ENCODE measurements at places on chromosomes 6 and 20.

DNA sequence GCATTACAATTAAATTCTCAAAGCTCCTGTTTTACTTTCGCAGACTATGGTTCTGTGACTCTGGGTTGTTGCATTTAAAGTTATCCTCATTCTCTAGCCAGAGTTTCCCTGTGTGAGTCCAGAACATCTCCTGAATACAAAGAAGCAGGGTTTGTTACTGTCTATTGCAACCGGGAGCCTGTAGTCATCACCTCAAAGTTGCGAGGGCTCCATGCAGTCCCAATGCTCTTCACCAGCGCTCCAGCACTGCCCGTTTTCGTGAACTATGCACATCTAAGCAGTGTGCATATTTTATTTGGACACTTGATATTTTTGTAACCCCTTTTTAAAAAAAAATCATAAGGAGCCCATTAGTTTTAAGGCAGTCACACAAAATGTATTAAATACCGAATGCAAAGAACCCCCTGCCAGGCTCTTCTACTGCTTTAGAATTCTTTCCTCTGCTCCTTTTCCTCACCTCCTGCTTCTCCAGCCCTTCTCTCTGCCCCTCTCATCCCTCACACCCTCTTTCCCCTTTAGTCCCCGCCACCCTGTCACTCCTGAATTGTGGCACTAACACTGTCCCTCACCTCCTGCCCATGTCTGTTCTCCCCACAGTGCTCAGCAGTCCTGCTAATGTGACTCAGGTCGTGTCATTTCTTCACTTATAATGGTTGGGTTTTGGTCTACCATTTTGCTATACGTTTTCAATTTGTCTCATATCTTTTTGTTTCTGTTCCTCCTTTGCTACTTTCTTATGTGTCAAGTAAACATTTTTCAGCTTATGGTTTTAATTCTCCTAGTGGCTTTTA, 1.1 kb upstream of the HLA-C start:
- no peak for DNase-seq

DNA sequence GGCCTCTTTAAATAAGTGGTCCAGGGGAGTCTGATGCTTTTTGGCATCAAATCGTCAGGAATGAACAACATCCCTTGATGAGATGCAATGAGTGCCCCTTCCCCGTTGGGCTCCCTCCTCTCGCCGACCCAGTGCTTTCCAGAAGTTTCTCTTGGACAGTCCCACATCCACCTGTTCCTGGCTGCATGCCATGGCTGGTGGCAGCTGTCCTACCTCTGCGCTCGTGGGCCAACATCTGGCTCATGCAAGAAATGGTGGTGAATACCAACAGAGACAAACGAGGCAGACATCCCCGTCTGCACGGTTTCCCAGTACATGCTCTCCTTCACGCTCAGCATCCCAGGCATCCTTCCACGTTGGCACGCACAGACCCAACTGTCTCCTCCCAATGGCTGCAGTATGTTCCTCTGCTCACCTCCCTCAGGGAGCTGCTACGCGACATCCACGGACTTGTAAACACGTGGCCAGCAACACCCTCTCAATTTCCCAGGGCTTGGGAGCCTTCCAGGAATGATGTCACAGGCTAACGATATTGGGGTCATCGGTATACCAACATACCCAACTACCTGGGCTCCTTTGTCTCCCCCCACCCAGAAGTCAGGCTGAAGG, 37.5 kb downstream of the PPP1R3G start:
- no peak for DNase-seq

DNA sequence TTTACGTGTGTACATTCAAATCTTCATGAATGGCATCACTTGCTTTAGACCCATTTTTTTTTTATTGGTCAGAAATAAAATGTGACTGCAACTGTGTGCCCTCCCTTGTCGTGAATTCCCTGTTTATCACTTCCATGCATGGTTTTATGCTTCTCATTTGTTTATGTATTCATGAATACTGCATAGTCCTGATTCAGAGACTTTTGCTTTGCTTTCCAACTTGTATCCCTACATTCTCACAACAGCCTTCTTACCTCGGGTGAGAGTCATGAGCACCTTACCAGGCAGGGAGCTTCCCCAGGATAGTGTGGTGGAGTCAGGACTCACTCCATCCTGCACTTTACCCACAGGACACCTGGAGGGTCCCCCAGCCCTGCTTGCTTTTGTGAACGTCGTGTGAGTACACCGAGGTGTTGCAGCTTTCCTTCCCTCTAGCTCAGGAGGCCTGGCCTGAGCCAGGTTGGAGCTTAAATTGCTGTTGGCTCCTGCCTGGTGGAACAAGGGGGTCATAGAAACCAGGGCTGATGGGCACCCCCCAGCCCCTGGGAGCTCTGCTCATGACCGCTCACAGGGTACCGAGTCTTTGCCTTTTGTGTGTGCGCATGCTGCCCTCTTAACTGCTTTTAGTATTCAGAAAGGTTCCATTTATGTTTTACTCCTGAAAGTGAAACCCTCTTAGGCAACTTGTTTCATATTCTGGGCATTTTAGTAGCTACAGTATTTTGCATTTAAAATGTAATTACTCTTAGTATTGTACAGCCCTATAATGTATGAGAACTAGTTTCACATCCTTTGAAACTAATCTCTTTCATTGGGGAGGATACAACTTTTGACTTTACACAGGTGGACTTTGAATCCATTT, 66.0 kb downstream of the CDS2 start:
- no peak for DNase-seq

- no peak for DNase-seq
These were observed 139.2 kb upstream of the ECI2 start for GRCh38 chr6:4274382-4275082.

- DNase-seq: no peak
These were observed 124.8 kb downstream of the PTPRK start for GRCh38 chr6:128395596-128395995.

DNA sequence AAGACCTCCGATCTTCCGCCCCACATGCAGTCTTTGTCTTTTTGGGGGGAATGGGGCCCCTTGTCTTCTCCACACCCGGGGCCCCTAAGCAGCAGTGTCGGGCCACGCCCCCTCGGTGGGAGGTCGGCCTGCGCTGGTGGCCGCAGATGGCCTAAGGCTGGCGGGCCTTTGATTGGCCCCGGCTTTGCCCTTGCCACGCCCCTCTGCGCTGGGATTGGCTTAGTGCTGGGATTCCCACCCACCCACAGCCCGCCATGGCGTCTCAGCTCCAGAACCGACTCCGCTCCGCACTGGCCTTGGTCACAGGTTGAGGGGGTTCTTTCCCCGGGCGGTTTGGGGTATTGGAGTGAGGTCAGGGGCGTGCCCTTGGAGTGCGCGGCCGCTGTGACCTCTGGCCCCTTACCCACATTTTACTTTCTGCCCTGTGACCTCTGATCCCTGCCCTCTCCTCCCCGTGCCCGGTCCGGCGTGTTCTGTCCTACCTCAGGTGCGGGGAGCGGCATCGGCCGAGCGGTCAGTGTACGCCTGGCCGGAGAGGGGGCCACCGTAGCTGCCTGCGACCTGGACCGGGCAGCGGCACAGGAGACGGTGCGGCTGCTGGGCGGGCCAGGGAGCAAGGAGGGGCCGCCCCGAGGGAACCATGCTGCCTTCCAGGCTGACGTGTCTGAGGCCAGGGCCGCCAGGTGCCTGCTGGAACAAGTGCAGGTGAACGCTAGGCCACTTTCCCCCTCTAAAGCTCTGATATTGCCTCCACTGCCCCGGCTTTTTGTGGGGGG, at the start of gene HSD17B8:
Gene HSD17B8, plus strand, starts transcription at position 241 of the 776 bp plus-strand sequence. Its CDS starts 14 bp downstream, at position 255.
- no peak for DNase-seq

DNA sequence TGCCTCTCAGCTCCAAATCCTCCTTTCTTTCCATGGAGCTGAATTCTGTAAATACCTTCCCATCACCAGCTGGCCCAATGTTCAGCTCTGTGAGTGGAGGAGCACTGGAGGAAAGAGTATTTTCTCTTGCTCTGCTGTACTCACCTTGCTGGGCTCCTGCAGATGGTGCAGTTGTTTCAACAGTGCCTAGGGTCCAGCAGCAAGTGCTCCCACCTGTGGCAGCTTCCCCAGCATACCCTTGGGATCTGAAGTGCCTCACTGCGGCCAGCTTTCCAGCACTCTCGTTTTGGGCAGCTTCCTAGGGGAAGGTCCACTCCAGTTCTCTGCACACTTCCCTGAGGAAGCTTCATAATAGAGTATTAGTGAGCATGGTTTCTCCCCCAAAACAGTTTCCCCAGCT, 170.9 kb downstream of the ARHGAP18 start:
- no peak for DNase-seq

DNA sequence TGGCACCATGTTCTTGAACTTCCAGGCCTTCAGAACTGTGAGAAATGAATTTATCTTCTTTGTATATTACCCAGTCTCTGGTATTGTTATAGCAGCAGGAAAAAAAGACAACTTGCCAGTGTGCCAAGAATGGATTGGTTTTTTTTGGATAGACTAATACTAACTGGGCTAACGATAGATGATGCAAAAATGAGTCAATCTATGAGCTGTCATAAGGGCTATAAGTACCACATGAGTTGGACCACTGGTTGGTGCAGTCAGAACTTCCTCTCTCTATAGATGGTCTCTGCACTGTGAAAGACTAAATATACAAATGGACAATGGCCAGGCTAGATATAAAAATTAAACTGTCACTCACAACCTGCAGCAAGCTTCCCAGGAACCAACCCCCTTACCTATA, 87.6 kb upstream of the COL21A1 start:
- no peak for DNase-seq

GRCh38 chr6:158869826-158870648, 50.9 kb upstream of the EZR start:
- peak; percentile 96 for DNase-seq

DNA sequence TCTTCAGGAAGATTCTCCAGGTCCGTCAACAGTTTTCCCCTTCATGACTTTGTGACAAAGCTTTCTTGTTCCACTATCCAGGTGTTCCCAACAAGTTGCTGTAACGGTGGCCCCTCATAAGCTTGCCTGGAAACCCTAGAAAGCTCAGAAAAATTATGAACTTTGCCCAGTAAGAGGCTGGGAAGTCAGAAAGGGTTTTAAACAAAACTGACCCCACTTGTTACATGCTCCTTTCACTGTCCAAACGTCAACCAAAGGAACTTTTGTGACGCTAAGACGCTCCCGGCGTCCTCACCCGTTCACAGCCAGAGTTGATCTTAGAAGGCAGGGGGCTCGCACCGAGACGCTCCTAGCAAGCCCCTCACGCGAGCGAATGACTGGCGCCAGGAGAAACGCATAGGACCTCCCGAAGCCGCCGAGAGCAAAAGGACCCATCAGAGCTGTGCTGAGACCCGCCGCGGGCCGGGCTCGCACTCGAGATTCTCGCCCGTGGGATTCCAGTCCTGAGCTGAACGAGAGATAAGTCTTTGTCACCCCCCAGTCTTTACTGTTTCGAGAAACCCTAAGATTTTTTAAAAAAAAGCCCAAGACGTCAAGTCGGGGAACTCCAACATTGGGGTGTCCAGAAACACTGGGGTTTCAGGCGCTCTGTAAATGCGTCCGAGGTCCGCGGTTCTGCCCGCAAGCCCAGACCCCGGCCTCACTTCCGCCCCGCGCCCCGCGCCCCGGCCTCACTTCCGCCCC, 544 bp upstream of the ACAT2 start:
- no peak for DNase-seq

- DNase-seq: no peak
These were observed 87.3 kb downstream of the TOX2 start for GRCh38 chr20:44001667-44002596.
